Aorta (tissue), 5 donors: ENCODE measurements at places on chromosomes 6 and 20. TPM values are rescaled to one million over a fixed set of nuclear protein-coding genes. Genes with fewer than 3 reads are reported as not detected.

NR2E1 gene
- total RNA-seq: not detected

OOEP gene
- total RNA-seq: 0.39 TPM

STXBP5 gene
- total RNA-seq: 28.9 TPM

BIRC7 gene
- total RNA-seq: not detected

DNA sequence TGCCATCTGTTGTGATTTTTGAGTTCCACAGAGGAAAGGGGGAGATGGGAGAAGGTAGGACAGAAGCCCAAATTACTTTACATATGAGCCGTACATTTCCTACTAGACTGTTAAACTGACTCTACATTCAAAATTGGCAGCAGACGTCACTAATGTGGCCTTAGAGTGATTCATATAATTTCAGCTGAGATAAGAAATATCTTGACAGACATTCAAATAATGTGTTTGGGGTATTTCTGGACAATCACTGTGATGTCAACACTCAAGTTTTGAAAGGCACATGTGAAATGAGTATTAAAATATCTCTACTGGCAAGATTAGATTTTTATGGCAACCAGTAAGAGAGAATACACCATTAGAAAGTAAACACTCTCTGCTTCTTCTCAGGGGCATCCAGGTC is 104.0 kb downstream of the MTFR2 start:
- no peak for DNase-seq

DNA sequence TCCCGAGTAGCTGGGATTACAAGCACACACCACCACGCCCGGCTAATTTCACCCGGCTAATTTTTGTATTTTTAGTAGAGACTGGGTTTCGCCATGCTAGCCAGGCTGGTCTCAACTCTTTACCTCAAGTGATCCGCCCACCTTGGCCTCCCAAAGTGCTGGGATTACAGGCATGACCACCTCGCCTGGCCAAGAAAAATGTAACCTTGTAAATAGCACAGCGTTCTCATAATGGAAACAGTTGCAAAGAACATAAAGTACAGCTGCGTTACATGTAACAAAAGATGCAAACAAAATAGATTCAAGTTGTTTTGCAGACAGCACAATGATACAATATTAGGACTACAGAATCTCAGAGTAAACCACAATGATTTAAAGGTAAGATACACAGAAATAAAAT is 14.6 kb downstream of the TLDC2 start:
- DNase-seq: no peak

GRCh38 chr6:124888581-124889371 is 73.5 kb upstream of the RNF217 start:
- DNase-seq: no peak

DNA sequence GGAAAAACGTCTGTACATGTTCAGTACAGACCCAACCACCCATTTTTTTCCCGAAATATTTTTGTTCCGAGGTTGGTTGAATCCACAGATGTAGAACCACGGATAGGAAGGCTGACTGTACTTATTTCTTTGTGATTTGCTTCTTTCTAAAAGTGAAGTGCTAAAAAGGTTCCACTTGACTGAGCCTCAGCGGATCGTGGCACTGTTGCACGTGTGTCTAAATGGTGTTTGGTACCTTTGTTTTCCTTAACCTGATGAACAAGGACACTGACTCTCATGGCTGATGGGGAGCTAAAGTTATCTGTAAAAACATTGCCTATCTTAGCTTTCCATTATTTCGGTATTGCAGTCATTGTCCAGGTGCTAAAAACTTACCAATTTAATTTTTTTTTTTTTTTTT is 6.2 kb downstream of the BPHL start:
- DNase-seq: no peak
